ENCODE measurements at places on chromosomes 7 and 10.

- no peak for DNase-seq
Observed at GRCh38 chr10:61211468-61211867, 241.7 kb downstream of the TMEM26 start.

- DNase-seq, result no peak
Observed at GRCh38 chr7:137928626-137929025, 73.3 kb downstream of the CREB3L2 start.

- no peak for DNase-seq
Observed at GRCh38 chr7:155911471-155912105, 99.3 kb upstream of the SHH start.

DNA sequence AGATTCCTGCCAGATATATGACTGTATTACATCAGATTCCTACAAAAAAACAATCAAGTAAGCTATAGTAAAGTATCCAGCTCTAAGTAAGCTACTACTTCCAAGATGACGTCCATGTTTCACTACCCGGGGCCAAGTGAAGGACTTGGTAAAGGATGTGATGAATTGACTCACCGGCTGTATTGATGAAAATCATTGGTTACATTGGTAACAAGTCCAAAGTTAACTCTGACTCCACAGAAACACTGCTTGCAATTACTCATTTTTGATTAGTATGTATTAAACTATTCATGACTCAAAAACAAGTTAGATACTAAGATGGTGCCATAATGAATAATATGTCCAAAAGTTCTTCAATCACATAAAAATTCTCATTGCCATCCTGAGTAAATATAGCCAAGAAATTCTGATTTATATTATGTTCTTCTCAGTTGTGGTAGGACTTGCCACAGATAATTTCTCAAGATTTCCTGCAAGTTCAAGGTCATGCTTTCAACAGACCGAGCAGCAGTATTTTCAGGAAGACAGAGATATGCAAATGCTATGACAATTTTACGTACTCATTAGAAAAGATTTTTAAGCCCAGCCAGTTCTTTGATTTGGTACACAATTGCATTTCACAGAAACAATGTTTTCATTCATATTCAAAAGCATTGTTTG, 12.6 kb upstream of the DNAJC1 start:
- no peak for DNase-seq

GRCh38 chr7:6330657-6331056, 58.2 kb upstream of the CYTH3 start:
- DNase-seq, result no peak

- DNase-seq, result no peak
Observed at GRCh38 chr10:95841661-95842498, 65.9 kb upstream of the CC2D2B start.

DNA sequence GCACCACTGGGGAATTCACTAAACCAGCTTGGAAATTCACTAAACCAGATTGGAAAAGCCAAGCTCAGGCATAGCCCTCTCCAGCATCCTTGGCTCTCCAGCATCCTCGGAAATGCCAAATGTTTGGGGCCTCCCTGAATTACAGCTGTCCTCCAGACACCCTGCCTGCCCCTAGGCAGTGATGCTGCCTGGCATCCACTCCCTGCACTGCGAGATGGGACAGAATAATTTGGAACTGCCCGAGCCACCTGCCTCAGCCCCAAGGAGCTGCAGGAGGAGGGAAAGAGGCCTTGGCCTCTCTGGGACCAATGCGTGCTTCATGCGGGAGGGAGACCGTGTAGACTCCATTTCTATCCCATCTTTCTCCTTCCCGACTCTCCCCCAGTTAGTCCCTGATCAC, 64.3 kb downstream of the INSIG1 start:
- no peak for DNase-seq

GRCh38 chr7:158378978-158379377, 208.6 kb downstream of the PTPRN2 start:
- DNase-seq, result no peak

DNA sequence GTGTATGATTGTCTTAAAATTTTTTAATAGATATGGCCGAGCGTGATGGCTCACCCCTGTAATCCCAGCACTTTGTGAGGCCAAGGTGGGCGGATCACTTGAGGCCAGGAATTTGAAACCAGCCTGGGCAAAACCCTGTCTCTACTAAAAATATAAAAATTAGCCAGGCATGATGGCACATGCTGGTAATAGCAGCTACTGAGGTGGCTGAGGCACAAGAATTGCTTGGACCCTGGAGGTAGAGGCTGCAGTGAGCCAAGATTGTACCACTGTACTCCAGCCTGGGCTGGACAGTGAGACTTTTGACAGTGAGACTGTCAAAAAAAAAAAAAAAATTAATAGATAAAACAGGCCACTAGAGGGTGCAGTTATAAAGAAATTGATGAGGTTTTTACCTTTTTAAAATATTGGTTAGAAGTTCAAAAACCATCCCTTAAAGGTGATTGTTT, 20.5 kb downstream of the NOM1 start:
- DNase-seq, result no peak

DNA sequence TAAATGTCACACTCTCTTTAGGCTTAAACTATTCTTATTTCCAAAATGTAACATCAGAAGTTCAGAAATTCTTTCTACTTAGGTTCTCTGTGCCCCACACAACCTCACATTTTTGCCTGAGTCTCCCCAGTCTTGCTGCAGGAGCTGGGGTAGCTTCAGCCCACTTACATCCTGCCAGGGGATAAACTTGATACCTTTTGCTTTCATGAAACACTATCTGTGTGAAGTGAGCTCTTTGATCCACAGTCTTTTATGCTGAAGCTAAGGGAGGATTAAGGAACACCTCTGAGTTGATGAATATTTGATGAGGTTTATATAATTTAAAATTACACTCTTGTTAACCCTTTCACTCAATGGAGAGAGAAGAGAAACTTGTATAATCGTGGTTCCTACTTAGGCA, 341.0 kb downstream of the AUTS2 start:
- DNase-seq, result no peak

All from activated effector memory CD4-positive, alpha-beta T cell treated with Interleukin-2 at 50 U/mL for 16 hours (primary cell).